ENCODE measurements at places on chromosomes 1 and 21. TPM values are rescaled to one million over a fixed set of nuclear protein-coding genes. Genes with fewer than 3 reads are reported as not detected.

KRTAP12-3 gene
- not detected for total RNA-seq

PTPRC gene
- total RNA-seq: 34.4 TPM

HRNR gene
- not detected for total RNA-seq

HMGCS2 gene
- 11.6 TPM for total RNA-seq

GSTM1 gene
- total RNA-seq: not detected

OR2L2 gene
- total RNA-seq: 0.11 TPM

UBE2U gene
- not detected for total RNA-seq

GBP2 gene
- total RNA-seq: 49.8 TPM

MROH9 gene
- not detected for total RNA-seq

MRPL24 gene
- 25.8 TPM for total RNA-seq

NOTCH2 gene
- total RNA-seq: 166 TPM

ILDR2 gene
- 4.1 TPM for total RNA-seq

C1QB gene
- 26.3 TPM for total RNA-seq

ZYG11A gene
- 0.85 TPM for total RNA-seq

TSSK3 gene
- 0.79 TPM for total RNA-seq

LCE1C gene
- not detected for total RNA-seq

IFI44L gene
- total RNA-seq: 40.6 TPM

ERVH48-1 gene
- not detected for total RNA-seq

F3 gene
- total RNA-seq: 9.7 TPM

MATN1 gene
- total RNA-seq: 0.85 TPM

CD58 gene
- 36.3 TPM for total RNA-seq

S100A9 gene
- 77.5 TPM for total RNA-seq

SLC66A1 gene
- total RNA-seq: 7.7 TPM

OR10R2 gene
- total RNA-seq: not detected

ACOT11 gene
- 18.8 TPM for total RNA-seq

AIRE gene
- 0.11 TPM for total RNA-seq

UTP25 gene
- total RNA-seq: 10.5 TPM

CCDC30 gene
- 7.2 TPM for total RNA-seq

CRYBG2 gene
- 1.5 TPM for total RNA-seq

SEC16B gene
- total RNA-seq: 8.6 TPM

VASH2 gene
- 19.7 TPM for total RNA-seq

EVA1C gene
- total RNA-seq: 5.7 TPM

ANKRD35 gene
- 2.2 TPM for total RNA-seq

BARHL2 gene
- not detected for total RNA-seq

UQCRHL gene
- total RNA-seq: 2.9 TPM

MCOLN2 gene
- total RNA-seq: 0.90 TPM

PTPN14 gene
- total RNA-seq: 39.2 TPM

OPRD1 gene
- 0.05 TPM for total RNA-seq

UBL4B gene
- total RNA-seq: not detected

LCE1D gene
- not detected for total RNA-seq

TMCC2 gene
- 4.4 TPM for total RNA-seq

CDKN2C gene
- total RNA-seq: 16.9 TPM

S100A8 gene
- total RNA-seq: 16.5 TPM

CLDN17 gene
- total RNA-seq: not detected

GNG12 gene
- total RNA-seq: 264 TPM

TNFRSF18 gene
- not detected for total RNA-seq

MPL gene
- total RNA-seq: not detected

PGBD5 gene
- total RNA-seq: 2.5 TPM

COL9A2 gene
- total RNA-seq: 8.7 TPM

NR0B2 gene
- not detected for total RNA-seq

PTPN7 gene
- total RNA-seq: 1.2 TPM

LCE2A gene
- not detected for total RNA-seq

DPH2 gene
- 7.8 TPM for total RNA-seq

KCNJ15 gene
- 11.4 TPM for total RNA-seq

PLA2G4A gene
- total RNA-seq: 36.8 TPM

Measured in urinary bladder (tissue), 4 donors.